RPMI7951 (cell line): ENCODE measurements at places on chromosomes 4 and X. TPM values are rescaled to one million over a fixed set of nuclear protein-coding genes. Genes with fewer than 3 reads are reported as not detected.

The ITM2A gene
- total RNA-seq: 0.12 TPM in 1 of 2 replicates, not detected in the other

The CCDC160 gene
- total RNA-seq: not detected in 2 replicates

The SOD3 gene
- total RNA-seq: 1.2 and 1.9 TPM in 2 replicates

DNA sequence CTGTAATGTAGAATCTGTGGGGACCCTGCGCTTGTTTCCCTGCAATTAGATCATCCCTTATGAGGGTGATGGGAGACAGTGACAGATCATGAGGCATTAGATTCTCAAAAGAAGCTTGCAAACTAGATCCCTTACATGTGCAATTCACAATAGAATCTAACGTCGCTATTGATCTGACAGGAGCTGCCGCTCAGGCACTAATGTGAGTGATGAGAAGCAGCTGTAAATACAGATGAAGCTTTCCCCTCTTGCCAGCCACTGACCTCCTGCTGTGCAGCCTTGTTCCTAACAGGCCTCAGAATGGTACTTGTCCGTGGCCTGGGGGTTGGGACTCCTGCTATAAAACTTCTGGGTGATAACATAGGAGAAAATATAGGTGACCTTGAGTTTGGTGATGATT lies 1076.8 kb downstream of the PDHA2 start:
- no peak for DNase-seq

DNA sequence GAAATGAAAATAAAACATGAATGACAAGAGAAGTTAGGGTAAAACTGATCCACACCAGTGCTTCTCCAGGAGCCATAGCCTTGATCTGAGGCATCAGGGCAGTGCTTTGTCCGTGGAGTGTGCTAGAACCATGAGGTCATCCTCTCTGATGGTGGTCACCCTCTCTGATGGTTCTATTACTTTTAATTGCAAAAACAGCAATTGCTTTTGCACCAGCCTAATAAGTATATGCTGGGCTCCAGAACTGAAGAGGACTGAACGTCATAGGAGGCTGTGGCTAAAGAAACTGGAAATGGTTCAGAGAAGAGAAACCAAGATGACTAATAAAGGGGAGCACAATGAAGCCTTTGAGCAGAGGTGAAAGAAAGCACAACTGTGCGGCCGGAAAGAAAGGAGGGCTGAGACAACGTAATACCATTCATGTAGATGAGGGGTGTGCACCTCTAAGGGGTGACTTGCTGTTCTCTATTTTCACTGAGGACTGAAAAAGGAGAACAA lies 17.0 kb upstream of the TMEM154 start:
- DNase-seq: peak; percentile 78

The CPZ gene
- total RNA-seq: 4.0 and 7.1 TPM in 2 replicates

The SERPINA7 gene
- total RNA-seq: not detected in 2 replicates

The MAP7D3 gene
- 9.2 and 11.1 TPM in 2 replicates for total RNA-seq

DNA sequence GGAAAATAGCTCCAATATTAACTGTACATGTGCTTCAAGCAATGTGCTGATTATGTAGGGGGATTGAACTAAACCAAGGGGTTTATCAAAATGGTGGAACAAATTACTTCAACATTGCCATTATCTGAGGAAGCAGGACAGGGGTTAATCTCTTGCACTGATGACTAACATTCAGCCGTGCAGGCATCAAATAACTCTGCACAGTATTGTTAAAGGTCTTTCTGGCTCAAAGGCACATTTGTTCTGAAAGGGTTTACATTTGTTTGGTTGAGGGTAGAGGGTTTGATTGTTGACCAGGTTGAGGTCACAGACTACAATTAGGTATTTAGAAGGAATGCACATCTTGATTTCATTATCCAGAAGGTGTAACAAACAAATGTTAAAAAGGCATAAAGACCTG lies 32.2 kb upstream of the CCSER1 start:
- no peak for DNase-seq

- DNase-seq: no peak
These were observed 109.3 kb downstream of the MAGEC2 start for GRCh38 chrX:142095651-142096245.

GRCh38 chr4:21655031-21655430 lies 293.5 kb downstream of the KCNIP4 start:
- no peak for DNase-seq

DNA sequence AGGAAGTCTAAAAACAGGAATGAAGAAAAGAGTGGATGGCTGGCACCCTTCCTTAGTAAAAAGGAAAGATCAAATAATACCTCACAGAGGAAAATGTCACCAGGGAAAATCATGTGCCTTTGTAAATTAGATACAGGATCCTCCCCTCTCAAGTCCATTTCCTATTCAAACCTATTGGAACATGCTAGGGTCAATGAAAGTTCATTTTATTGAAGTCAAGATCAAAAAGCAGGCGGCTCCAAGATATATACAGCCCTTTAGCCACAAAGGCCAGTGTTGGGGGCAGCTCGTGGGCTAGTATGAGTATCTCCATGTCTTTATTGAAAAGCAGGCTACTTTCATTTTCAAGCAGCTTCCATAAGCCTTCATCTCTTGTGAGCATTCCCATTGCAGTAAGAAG lies 141.1 kb downstream of the QDPR start:
- DNase-seq: no peak

The SOX3 gene
- not detected in 2 replicates for total RNA-seq

DNA sequence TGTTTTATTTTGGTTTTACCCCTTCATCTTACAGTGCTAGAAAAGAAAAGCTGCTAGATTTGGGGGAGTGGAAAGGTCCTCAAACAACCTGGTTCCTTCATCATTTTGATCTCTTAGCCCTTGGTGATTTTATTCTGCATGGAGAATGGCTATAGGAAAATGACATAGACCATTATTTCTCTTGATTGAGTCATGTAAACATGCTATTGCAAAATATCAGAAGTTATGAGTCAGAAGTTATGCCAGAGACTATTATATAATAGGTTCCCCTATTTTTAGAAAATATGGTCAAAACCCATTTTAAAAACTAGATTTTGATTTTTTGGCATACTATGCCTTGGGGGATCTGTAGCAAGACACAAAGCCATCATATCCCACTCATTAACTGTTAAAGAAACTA lies 83.7 kb upstream of the FAM9C start:
- DNase-seq: peak; percentile 26

DNA sequence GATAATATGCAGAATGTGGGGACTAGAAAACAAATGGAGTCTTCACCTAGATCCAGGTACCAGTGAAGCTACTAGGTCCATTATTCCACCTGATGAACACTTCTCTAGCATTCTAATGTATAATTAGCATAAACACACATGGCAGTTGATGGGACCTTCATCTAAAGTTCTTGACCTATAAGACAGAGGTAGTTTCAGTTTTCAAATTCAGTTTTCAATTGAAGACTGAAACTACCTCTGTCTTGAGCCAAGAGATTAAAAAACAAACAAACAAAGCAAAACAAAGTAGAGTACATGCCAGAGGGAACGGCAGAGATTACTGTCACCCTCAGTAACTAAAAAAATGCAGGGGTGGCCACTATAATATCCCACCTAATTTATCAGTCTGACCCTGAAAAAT lies 199.9 kb upstream of the NEIL3 start:
- DNase-seq: no peak

- no peak for DNase-seq
These were observed 169.1 kb downstream of the GUCY2F start for GRCh38 chrX:109312757-109313156.

The ZDHHC15 gene
- 0.84 and 0.88 TPM in 2 replicates for total RNA-seq

GRCh38 chrX:150213481-150214030 lies 149.6 kb upstream of the MAMLD1 start:
- DNase-seq: no peak

DNA sequence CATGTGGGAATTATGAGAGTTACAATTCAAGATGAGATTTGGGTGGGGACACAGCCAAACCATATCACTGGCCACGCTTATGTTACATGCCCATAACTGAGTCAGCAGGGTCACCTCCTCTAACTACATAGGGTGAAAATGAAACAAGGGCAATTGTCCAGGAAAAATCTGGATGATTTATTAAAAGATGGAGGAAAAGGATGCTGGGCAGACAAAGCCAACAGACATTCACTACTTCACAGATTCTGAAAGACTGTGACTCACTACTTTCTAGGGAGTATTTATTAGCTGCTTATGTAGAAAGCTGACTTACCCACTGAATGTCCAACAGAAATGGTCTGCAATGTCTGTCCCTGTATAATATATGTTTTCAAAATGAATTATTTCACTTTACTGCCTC lies 72.4 kb downstream of the APBB2 start:
- peak; percentile 31 for DNase-seq

DNA sequence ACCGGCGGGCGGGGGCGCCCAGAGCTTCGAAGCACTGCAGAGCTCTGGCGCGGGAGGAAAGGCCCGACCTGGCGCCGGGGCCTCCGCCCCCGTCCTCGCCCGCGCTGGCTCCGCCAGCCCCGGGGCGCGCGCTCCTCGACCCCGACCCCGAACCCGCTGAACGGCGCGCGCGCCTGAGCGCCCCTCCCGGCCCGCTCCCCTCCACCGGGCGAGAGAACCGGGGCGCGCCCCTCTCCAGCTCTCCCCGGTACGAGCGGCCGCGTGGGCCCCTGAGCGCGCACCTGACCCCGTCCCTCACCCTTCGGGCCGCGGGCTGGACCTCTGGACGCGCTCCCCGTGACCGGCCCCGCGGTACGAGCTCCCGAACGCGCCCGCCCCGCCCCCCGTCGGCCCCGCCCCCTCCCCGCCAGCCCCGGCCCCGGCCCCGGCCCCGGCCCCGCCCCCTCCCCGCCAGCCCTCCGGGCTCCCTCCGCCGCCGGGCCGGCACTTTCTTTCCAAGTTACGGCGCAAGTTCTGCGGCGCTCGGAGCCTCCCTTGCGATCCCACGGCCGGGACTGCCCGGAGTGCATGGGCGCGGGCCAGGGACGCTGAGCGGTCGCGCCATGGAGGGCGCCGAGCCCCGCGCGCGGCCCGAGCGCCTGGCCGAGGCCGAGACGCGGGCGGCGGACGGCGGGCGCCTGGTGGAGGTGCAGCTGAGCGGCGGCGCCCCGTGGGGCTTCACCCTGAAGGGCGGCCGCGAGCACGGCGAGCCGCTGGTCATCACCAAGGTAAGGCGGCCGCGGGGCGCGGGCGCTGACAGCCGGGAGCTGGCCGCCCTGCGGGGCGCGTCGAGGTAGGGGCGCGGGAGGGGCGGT lies at the start of gene SHROOM2:
TSS of gene SHROOM2 (plus strand) at position 486 of the 854 bp plus-strand sequence. CDS start at position 603, 117 bp downstream.
- DNase-seq: no peak

DNA sequence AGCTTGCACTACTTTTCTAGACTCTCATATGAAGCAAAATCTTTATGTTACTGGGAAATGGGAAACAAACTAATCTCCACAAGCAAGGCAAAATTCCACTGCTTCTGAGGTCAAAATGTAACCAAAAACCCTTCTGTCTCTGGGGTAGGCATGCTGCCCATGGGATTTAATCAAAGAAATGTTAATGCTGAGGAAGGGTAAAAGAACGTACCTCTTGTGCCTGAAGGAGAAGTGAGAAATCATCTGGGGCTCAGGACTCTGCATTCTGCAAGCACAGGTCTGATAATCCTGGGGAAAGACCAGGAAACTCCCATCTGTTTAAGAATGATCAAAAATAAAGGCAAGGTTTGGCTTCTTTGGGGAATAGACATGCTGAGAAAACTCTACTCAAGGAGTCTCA lies 184.7 kb downstream of the GRID2 start:
- no peak for DNase-seq
